ENCODE measurements at places on chromosomes 2 and 18.

- no peak for DNase-seq
These were observed 339.4 kb downstream of the PLCL1 start for GRCh38 chr2:198143793-198144192.

GRCh38 chr2:203782262-203782976 is 76.0 kb downstream of the CD28 start:
- DNase-seq: peak; percentile 8

DNA sequence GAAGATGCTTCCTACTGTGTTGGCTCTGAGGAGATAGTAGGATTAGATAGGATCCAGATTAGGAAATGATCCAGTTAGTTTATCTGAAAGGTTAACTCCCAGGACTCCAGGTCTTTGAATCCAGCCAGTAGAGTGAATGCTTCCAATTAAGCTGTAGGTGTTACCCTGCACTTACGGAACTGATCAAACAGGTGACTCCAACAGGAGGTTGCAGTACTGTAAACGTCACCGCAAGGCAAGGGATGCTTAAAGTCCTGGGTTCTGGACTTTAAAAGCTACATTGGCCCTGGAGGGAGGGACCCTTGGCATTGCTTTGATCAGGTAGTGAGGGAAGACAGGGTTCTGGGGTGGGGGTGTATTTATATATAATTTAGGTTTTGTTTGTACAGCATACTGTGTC is 5.6 kb downstream of the LGALSL start:
- DNase-seq: no peak

- DNase-seq: no peak
These were observed 239.6 kb downstream of the MREG start for GRCh38 chr2:215773728-215774127.

- no peak for DNase-seq
These were observed 9.6 kb upstream of the TGIF1 start for GRCh38 chr18:3440341-3440740.

- no peak for DNase-seq
These were observed 342.6 kb upstream of the HS6ST1 start for GRCh38 chr2:128661311-128661710.

- DNase-seq: no peak
These were observed 77.1 kb upstream of the B3GNT7 start for GRCh38 chr2:231318436-231318835.

- DNase-seq: no peak
These were observed 672.6 kb upstream of the GYPC start for GRCh38 chr2:125983364-125983763.

DNA sequence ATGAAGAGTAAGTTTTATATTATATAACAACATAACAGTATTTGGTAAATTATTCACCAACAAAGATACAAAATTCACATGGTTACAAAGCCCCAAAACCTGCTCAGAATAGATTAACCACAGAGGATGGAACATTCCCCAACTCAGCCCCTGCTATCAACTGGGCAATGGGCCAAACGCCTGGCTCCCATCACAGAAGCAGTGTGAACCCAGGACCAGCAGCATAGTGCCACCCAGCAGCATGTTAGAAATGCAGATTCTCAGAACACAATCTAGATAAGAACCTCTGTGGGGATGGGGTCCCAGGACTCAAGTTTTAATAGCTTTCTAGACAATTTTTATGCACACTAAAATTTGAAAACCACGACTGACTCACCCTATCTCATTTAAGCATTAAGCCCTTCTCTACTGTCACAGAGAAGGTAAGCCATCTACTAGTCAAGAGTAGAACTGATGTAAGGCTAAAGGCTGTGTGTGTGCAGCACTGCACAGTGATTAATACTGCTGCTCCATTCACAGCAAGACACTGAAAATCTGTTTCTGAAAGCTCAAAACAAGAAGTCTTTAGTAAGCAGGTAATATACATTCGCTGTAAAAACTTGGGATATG is 15.2 kb downstream of the AFG3L2 start:
- DNase-seq: no peak

GRCh38 chr2:19346983-19347618 is 11.3 kb downstream of the OSR1 start:
- DNase-seq: no peak

DNA sequence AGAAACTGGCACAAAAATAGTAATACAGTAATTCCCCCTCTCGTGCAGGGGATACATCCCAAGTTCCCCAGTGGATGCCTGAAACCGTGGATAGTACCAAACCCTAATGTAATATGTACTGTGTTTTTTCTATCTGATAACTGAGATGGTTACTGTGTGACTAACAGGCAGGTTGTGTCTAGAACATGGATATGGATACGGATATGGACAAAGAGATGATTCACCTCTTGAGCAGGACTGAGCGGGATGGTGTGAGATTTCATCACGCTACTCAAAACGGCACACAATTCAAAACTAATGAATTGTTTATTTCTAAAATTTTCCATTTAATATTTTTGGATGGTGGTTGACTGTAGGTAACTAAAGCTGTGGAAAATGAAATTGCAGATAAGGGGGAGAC is 3.4 kb downstream of the MBD1 start:
- DNase-seq: no peak

GRCh38 chr18:62763101-62763521 is 47.8 kb downstream of the PHLPP1 start:
- DNase-seq: no peak

GRCh38 chr18:22378672-22379282 is 38.9 kb downstream of the CTAGE1 start:
- DNase-seq: no peak

- DNase-seq: no peak
These were observed 136.3 kb downstream of the TNS1 start for GRCh38 chr2:217866457-217866856.

DNA sequence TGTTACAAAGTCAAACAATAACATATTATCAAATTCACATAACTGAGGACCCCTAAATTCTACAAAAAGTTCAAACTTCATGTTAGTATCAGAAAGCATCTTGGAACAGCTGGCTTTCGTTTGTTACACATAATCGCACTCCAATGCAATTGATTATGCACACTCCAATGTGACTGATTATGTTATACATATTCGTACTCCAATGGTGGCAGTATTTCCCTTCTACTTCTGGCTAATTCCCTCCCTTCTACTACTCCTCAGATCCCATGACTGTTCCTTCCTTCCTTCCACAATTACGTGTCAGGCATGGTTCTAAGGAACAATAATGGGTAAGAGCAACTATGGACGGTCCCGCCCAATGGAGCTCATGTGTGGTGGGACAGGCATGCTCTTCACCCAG is 137.1 kb upstream of the CCDC150 start:
- DNase-seq: no peak

DNA sequence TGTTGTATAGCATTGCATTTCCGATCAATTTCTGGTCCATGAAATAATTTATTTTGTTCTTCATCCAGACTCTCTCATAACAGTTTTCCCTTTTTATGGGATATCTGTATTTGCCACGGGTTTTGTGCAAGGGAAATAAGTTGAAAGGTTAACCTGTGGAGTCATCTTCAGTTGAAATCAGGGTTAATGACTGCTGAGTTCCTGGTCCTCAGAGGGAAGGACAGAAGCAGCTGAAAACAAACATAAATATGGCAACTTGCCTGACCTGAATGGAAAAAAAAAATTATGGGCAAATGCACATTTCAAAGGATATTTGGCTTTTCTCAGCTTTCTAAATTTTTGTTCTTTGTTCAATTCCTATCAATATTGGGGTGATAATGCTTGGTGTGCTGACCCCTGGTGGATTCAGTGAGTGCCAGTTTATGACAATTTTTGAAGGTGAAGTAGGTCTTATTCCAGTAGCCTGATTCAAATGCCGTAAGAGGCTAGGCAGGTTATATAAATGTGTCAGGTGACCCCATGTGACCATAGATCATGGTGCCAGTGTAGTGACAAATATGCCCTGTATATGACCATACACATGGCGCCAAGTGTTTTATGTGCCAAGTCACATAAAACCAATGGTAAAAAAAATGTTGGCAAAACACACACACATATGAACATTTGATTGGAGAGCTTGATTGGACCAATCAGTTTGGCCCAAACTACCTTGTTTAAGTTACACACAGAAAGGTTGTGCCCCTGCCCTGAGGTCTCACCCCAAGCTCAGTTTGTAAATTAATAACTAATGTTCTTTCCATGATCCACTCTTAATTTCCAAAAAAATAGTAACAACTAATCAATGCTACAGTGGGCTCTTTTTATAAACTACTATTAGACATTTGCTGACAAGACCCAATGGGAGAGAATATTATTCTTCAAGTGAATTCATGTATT is 47.6 kb upstream of the FAM124B start:
- peak; percentile 41 for DNase-seq

GRCh38 chr2:192729369-192729768 is 534.6 kb upstream of the TMEFF2 start:
- no peak for DNase-seq

GRCh38 chr18:61201511-61201910 is 131.7 kb upstream of the CDH20 start:
- DNase-seq: no peak

GRCh38 chr2:109013051-109013450 is 24.0 kb upstream of the EDAR start:
- no peak for DNase-seq

GRCh38 chr2:190879474-190880377 is 895 bp upstream of the GLS start:
- peak; percentile 39 for DNase-seq

GRCh38 chr2:84902526-84902925 is 2.9 kb upstream of the TMSB10 start:
- DNase-seq: no peak

DNA sequence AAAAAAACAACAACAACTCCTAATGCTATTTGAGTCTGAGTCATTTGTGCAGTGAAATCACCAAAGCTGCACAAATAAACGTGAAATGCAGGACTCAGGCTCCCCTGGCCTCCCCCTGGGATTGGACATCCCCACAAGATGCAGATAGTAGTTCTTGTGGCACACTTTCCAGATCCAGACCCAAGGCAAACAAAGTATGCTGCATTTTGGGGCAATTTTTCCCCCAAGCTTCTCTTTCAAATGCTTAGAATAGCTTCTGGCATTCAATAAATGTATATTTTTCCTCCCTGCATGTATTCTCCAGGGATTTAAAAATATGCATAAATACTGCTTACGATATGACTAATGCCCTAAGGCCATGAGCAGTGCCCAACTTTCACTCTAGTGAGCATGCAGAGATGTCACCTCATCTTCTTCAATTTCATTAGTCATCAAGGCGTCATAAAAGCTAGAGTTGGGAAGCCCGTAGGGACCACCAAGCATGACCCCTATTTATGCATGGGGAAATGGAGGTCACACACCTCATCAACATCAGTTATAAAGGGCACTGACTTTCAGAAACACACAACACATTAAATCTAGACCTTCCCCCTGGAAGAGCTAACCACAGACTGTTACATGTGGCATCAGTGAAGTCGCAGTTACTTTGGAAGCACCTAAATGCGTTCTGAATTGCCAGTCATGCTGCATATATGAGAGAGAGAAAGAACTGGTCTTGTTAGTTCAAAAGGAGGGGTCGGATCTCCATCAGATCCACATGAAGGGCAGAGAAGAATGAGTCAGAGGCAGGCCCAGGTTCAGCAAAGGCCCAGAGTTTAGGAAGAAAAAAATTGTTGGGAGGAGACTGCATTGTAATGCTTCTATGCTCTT is 374.1 kb downstream of the LPIN1 start:
- no peak for DNase-seq

GRCh38 chr18:24181806-24182205 is 42.9 kb downstream of the CABYR start:
- DNase-seq: no peak

DNA sequence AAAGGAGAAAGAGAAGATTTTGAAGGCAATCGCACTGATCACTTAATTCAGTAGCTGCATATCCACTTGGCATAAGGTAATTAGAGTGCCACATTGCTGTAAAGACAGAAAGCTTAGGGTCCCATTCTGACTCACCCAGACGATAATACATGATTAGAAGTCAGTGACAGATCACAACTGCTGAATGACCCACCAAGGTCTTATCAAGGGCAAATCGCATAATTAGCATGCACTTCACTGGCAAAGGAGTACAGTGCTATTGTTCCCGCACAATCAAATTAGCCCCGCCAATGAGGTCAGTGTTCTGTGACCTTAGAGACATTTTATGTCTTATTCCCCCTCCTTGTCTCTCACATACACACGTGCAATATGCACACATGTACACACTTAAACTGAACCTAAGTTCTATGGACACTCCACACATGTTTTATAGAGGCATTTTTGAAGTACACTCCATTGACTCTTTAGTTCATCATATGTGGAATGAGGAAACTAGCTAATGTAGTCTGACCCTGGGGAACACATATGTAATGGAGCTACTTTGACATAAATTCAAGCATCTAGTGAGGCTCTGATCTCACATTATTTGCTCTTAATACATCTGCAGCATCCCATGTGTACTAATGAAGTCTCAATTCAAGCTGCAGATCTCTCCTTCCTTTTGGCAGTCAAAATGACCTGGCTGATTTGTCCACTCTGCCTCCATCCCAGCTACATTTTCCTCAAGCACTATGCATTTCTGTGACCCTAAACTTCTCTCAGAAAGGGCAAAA is 673.8 kb upstream of the FANCL start:
- no peak for DNase-seq

- DNase-seq: no peak
These were observed 113.1 kb upstream of the GPC1 start for GRCh38 chr2:240322231-240322955.

- no peak for DNase-seq
These were observed 217.6 kb downstream of the ATAD2B start for GRCh38 chr2:23709311-23709710.

DNA sequence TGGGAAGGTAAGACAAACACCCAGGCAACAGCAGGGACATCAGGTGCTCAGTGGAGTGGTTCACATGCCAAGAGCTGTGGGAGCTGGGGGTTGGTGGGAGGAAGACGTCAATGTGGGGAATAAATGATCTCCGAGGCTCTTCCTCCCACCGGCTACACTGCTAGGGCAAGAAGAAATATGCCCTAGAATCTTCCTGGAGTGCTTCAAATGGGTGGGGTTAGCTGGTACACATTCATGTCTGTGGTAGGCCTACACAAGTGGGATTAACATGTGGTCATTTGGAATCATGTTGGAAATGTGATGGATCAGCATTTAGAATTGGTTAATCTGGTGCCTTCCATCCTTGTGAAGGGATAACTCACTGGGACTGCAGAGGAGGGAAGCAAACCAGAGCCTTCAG is 12.4 kb upstream of the ZFP36L2 start:
- no peak for DNase-seq

- no peak for DNase-seq
These were observed 198.8 kb downstream of the PDE1A start for GRCh38 chr2:182228073-182228473.

- no peak for DNase-seq
These were observed 21.0 kb upstream of the CDKL4 start for GRCh38 chr2:39264733-39265132.

All from NCI-H446 treated with DMSO at 0.1 percent for 48 hours (cell line).